ENCODE measurements at places on chromosomes 5 and 9. TPM values are rescaled to one million over a fixed set of nuclear protein-coding genes. Genes with fewer than 3 reads are reported as not detected.

Gene TMC1
- total RNA-seq: not detected

Gene GAS1
- 605 TPM for total RNA-seq

Gene CCDC180
- 4.8 TPM for total RNA-seq

Gene ROR2
- total RNA-seq: 0.32 TPM

Gene MAMDC4
- 5.0 TPM for total RNA-seq

Gene SAPCD2
- 8.7 TPM for total RNA-seq

Gene ZNF346
- 30.5 TPM for total RNA-seq

Gene CAMK2A
- total RNA-seq: not detected

Gene NR5A1
- 0.96 TPM for total RNA-seq

Gene SLCO6A1
- not detected for total RNA-seq

Gene RNF183
- total RNA-seq: not detected

Gene OR13C8
- not detected for total RNA-seq

Gene AMBP
- 6.6 TPM for total RNA-seq

Gene BSPRY
- not detected for total RNA-seq

Gene CDH9
- total RNA-seq: not detected

Gene HRCT1
- 32.7 TPM for total RNA-seq

Gene FOXD4L6
- total RNA-seq: not detected

Gene DOCK8
- total RNA-seq: 8.9 TPM

Gene CDKN2B
- 11.4 TPM for total RNA-seq

Gene SLC25A46
- total RNA-seq: 22.1 TPM

Gene RIMOC1
- total RNA-seq: 11.1 TPM

Gene SEC61B
- total RNA-seq: 88.7 TPM

Gene EEIG1
- total RNA-seq: 32.8 TPM

Gene ZNF658
- total RNA-seq: not detected

Gene ARL10
- total RNA-seq: 2.7 TPM

All from ascending aorta (tissue), 2 donors.